Endothelial cell of umbilical vein (primary cell): ENCODE measurements at places on chromosomes 3 and 15. TPM values are rescaled to one million over a fixed set of nuclear protein-coding genes. Genes with fewer than 3 reads are reported as not detected.

DNA sequence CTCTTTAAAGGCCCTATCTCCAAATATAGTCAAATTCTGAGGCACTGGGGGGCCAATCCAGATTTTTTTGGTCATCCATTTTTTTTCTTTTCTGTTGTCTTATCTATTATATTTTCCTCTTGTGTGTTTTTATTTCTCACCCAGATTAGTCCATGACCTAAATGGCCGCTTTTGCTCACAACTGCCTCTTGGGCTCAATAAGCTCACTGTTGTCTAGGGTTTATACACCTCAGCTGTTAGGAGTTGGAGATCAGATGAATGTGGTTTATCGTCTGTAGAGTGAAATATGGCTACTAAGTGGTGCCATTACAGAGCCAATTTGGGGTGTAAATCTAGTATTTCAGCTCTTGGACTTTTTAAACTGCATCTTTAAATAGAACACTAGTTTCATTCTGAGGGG lies 173.3 kb downstream of the GHSR start:
- DNase-seq, result no peak

RFTN1 gene
- 43.3 and 45.1 TPM in 2 replicates for total RNA-seq

DNA sequence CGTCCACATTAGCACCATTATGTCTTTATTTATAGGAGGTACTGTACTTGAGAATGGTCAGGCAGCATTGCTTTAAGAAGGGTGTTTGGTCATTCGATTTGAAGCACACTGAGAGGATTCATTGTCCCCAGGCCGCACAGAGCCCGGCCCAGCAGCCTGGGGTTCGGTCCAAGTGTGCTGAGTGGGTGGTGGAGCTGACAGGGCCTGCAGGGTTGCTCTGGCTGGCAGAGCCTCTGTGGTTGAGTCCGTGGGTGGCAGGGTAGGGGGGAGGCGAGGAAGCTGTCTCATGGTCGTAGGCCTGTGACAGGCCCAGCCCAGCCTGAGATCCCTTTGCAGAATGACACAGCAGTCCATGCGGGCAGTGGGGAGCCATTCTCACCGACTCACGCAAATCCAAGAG lies 227.7 kb upstream of the TOPAZ1 start:
- DNase-seq, result no peak

RTP4 gene
- 0.22 TPM in 1 of 2 replicates, not detected in the other for total RNA-seq

INAFM2 gene
- 23.6 and 24.1 TPM in 2 replicates for total RNA-seq

- DNase-seq, result no peak
These were observed 84.3 kb upstream of the PRTG start for GRCh38 chr15:55827204-55827603.

- DNase-seq, result no peak
These were observed 38.6 kb upstream of the SETD2 start for GRCh38 chr3:47202542-47202941.

CYP8B1 gene
- not detected in 2 replicates for total RNA-seq

GRCh38 chr15:80923668-80924067 lies 66.0 kb downstream of the MESD start:
- DNase-seq, result no peak

- no peak for DNase-seq
These were observed 61.3 kb downstream of the BDH1 start for GRCh38 chr3:197494366-197495058.

GRCh38 chr3:129006864-129007263 lies 5.8 kb downstream of the EFCC1 start:
- no peak for DNase-seq

GRCh38 chr15:64772488-64772887 lies 2.9 kb downstream of the RBPMS2 start:
- no peak for DNase-seq

DNA sequence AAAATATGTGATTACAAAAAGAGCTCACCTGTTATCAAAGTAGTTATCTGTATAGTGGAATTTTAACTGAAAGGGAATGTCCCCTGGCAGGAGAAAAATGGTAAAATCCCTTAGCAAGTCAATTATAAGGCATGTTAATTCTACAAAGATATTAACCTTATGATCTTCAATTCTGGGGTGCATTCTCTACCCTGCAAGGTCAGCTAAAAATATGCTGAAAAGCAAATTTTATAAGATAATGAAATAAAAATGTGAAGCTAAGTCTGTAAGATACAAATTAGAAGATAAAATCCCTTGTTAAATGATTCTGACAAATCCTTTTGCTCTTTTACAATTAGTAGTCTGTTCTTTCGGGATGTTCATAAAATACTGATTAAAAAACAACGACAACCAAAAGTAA lies 109.8 kb downstream of the BBX start:
- DNase-seq, result no peak

- DNase-seq, result no peak
These were observed 24.6 kb downstream of the TRA2B start for GRCh38 chr3:185912929-185913901.

DNA sequence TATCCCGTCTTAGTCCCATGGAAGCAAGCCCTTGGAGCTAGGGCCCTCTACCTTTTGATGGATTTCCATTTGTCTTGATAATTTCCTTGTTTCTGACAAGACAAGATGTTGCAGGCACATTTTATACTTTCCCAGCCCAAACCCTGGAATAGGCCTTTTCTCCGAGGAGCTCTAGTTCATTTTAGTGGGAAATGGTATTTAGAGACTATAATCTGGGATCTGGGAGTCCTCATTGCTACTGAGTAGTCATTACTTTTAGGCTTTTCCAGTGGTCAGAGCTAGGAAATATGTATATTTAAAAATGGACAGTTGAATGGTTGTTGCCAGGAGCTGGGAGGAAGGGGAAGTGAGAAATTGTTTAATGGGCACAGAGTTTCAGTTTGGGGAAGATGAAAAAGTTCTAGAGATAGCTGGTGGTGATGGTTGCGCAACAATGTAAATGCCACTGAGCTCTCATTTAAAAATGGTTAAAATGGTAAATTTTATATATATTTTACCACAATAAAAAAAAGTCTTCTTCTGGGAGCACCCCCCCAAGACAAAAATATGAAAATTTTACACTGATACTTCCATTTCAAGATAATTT lies 31.6 kb downstream of the MLH1 start:
- no peak for DNase-seq

MAGEL2 gene
- total RNA-seq, result not detected in 2 replicates

GRCh38 chr3:180678231-180678630 lies 1.1 kb downstream of the CCDC39 start:
- DNase-seq, result no peak

DNA sequence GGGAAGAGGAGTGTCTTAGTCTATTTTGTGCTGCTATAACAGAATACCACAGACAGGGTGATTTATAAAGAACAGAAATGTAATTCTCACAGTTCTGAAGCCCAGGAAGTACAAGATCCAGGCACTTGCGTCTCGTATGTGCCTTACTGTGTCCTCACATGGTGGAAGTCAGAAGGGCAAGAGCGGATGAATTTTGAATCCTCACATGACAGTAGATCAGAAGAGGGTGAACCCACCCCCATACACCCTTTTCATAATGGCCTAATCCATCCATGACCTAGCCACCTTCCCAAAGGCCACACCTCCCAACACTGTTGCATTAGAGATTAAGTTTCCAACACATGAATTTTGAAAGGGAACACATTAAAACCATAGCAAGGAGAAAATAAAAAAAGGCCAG lies 18.7 kb upstream of the ANXA2 start:
- DNase-seq, result no peak

GRCh38 chr3:13258986-13259514 lies 161.1 kb downstream of the NUP210 start:
- DNase-seq, result no peak

GRCh38 chr3:42014921-42015533 lies 53.1 kb upstream of the ULK4 start:
- DNase-seq, result peak; percentile 66

- no peak for DNase-seq
These were observed 39.1 kb downstream of the KNL1 start for GRCh38 chr15:40633178-40633577.

GRCh38 chr15:101623367-101624304 lies 28.5 kb downstream of the TM2D3 start:
- DNase-seq, result no peak

- DNase-seq, result peak; percentile 93
These were observed 208.7 kb downstream of the MECOM start for GRCh38 chr3:169454823-169455222.

ABHD10 gene
- 26.2 and 37.0 TPM in 2 replicates for total RNA-seq

- no peak for DNase-seq
These were observed 65.1 kb downstream of the PRICKLE2 start for GRCh38 chr3:64160000-64160695.

DNA sequence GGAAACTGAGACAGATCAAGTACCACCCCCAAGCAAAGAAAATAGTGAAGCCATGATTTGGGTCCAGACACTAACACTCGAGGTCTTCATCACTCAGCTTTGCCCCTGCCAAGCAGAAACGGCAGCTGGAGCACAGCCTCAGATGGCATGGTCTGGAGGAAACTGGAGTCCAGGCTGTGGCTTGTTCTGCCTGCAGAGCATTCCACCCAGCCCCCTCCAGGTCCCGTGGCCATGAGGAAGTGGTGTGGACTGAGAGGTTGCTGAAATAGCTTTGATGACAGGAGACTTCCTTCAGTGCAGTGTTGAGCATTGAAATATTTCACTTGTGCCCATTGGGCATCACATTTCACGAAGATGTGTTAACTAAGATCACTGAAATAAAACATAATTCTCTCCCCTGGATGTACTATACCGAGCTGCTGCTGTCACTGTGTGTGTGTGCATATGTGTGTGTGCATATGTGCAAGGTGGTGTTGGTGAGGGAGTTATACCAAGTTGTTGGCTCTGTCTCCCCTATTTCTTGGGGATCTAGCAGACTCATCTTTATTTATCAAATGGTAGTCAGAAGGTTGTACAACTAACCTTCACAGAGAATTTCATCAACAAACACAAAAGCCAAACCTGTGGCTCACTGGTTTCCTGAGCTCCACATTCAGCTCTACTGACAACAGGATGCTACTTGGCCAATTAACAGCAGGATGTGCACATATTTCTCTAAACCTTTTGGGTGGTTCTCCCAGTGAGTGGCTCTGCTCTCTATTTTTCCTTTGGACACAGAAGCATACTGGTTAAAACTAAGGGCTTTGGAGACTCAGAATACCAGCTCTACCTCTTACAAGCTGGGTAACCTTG lies 660.1 kb upstream of the CFAP20DC start:
- DNase-seq, result no peak

DNA sequence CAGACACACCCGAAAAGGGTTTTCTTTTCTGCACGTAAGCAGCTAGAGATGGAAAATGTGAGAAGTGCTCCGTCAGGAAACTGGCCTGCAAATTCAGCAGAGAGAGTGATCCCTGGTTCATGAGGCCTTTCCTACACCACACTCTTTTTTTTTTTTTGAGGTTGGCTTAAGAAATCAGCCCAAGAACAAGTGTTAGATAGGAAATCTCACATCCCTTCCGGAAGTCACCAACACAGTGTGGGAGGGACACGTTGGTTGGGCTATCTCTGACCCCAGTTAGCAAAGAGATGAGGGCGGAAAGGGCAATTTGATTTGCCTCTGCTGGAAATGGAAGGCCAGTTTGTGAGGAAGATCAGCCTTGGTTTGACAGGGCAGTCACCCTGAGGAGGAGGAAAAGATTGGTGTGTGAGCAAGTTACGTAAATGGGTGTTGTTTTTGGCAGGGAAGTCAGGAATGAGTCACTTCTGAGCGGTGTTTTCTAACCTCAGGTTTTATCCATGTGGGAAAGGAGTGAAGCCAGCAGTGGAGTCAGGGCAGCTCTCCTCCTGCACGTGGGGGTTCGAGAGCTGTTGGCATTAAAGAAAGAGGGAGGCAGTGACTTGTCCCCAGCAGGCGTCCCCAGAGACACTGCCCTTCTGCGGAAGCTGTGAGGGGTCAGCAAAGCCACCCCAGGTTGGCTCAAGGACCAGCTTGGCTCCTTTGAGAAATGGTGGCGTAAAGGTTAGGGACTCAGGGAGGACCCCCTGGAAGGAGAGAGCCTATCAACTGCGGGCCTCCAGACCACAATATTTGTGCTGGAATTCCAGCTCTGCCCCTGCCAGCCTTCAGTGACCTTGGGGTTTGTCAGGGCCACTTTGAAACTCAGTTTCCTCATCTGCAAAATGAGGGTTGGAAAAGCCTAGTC lies 237.6 kb upstream of the BHLHE40 start:
- peak; percentile 99 for DNase-seq

ALS2CL gene
- total RNA-seq, result 9.7 and 10.1 TPM in 2 replicates

MAP3K13 gene
- 15.4 and 20.2 TPM in 2 replicates for total RNA-seq

ARHGEF26 gene
- 2.2 and 2.9 TPM in 2 replicates for total RNA-seq

DNA sequence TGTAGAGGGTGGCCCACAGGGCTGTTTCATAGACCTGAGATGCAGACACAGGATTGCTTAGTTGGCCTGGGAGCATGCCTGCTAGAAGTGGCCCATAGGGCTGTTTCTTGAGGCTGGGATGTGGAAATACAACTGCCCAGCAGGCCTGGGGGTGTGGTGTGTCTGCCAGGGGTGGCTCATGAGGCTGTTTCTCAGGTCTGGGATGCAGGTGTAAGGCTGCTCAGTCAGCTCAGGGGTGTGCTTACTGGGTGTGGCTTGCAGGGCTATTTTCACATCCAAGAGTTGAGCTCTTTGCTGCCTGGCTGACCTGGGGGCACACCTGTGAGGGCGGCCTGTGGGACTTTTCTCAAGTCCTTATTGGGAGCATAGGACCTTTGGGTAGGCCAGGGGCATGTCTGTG lies 131.3 kb downstream of the DOCK3 start:
- DNase-seq, result no peak

TEX9 gene
- total RNA-seq, result 1.7 and 2.5 TPM in 2 replicates

DNA sequence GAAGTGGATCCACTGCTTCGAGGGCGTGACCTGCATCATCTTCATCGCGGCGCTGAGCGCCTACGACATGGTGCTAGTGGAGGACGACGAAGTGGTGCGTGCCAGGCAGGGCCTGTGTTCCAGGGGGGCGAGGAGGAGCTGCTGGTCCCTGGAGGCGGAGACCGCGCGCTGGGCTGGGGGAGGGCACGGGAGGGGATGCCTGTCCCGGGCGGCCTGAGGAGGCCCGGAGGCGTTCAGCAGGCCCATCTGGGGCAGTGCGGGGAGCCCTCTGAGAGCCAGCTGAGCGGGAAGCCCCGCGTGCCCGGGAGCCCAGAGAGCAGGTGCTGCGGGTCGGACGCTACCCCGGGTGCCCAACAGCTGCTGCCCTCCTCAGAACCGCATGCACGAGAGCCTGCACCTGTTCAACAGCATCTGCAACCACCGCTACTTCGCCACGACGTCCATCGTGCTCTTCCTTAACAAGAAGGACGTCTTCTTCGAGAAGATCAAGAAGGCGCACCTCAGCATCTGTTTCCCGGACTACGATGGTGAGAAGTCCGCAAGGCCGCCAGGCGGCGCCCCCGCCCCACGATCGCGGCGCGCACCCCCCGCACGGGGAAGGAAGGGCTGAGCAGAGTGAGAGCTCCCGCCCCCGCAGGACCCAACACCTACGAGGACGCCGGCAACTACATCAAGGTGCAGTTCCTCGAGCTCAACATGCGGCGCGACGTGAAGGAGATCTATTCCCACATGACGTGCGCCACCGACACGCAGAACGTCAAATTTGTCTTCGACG lies 2.9 kb downstream of the GNAT1 start:
- peak; percentile 71 for DNase-seq

- DNase-seq, result peak; percentile 38
These were observed 5.6 kb upstream of the SLC33A1 start for GRCh38 chr3:155859859-155860258.

DNA sequence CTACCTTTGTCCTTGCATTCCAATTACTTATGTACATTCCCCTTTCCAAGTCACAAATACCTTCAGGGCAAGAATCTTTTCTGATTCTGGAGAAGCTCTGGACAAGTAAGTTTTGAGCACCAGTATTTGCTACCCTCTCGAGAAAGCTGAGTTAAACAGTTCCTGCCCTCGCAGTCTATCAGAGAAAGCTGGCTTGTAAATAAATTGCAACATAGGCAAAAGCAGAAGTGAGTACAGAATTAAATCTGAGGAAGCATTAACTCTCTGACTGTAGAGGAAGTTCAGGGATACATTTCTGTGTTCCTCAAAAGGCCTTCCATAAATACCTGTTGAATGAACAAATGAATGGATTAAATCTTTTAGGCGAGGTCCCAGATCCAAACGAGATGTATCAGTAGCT lies 1.2 kb downstream of the OSBPL11 start:
- DNase-seq, result peak; percentile 19
